ENCODE measurements at places on chromosomes 1 and 21.

GRCh38 chr1:206710460-206710823, 25.7 kb downstream of the MAPKAPK2 start:
- DNase-seq: no peak

GRCh38 chr1:105359457-105359856, 1609.8 kb downstream of the AMY1C start:
- no peak for DNase-seq

- DNase-seq: no peak
These were observed 27.6 kb upstream of the COL18A1 start for GRCh38 chr21:45377325-45377709.

DNA sequence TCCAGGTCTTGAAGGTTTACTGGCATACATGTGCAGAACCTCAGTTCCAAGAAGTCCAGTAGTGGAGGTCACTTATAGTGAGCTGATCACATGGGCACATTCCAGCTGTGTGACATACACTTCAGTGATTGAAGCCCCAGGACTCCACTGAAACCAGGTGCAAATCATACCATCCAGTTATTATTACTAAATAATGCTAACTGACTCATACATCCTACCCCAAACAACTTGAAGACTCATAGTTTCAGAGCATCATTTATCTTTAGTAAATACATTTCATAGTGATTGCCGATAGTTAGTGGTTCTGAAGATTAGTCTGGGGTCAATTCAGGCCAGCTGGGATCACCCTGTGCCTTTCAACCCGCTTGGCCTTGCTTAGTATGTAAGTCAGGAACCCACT, 137.9 kb upstream of the UBE2U start:
- DNase-seq: no peak

DNA sequence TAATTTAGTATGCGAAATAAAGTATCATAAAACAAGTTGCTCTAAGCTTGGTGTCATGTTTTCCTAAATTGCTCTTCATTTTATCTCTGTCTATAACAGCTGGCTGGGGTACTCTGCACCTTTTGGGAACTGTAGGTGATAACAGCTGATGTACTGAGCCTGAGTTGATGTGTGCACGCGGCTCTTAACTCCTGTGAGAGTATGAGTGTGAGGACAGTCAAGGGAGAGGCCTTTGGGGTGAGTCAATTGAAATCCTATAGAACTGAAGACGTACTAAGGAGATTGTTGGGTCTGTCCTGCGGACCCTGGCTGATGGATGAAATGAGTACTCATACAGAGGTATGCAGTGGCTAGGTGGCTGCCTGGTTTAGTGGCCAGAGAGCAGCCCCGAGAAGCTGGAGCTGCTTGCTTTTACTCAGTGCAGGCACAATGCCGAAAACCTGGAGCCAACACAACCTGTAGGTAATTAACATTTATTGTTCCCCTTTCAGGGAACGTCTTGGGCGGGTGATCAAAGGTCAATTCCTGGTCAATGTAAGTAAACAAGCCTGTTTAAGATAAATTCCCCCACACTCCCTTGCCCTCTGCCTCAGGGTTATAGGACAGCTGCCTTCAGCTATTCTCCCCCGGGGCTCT, 188.5 kb downstream of the PRDM2 start:
- DNase-seq: no peak

GRCh38 chr1:24139841-24140425, 3.0 kb downstream of the IL22RA1 start:
- no peak for DNase-seq

DNA sequence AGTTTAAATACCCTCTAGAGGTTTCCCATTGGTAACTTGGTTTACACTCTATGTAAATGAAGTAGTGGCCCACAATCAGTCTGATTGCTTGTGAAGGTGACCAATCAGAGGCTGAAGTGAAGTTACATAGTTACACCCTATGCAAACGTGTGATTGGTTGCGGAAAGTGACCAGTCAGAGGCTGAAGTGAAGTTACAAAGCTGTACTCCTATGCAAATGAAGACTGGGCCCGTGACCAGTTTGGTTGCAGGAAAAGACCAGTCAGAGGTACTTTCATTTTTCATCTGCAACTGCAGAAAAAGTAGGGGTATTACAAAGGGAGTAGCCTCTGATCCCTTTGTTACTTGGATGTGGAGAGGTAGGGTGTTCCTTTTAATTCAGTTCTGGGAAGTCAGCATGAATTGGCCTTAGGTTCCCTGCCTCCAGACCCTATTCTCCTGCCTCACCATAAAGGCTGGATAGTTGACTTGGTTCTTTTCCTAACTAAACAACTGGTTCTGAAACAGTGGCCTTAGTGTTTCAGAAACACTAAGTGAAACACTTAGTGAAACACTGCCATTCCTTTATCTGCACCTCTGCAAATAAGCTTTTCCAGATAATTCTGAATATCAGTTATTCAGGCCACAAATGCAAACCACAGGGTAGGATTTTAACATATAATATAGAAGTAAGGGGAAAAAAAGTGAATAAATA, 39.3 kb downstream of the MAGI3 start:
- no peak for DNase-seq

GRCh38 chr1:203380420-203381150, 29.7 kb upstream of the FMOD start:
- DNase-seq: no peak

Data from coronary artery (tissue), 2 donors.